ENCODE measurements at places on chromosomes 2 and 18. TPM values are rescaled to one million over a fixed set of nuclear protein-coding genes. Genes with fewer than 3 reads are reported as not detected.

CPO gene
- total RNA-seq: not detected

ANKRD36C gene
- 94.5 TPM for total RNA-seq

DSG1 gene
- not detected for total RNA-seq

SAG gene
- not detected for total RNA-seq

GPR39 gene
- 12.7 TPM for total RNA-seq

CYRIA gene
- total RNA-seq: 5.6 TPM

ARL4C gene
- total RNA-seq: 33.7 TPM

ACMSD gene
- total RNA-seq: not detected

DNAJC5G gene
- not detected for total RNA-seq

ACTG2 gene
- total RNA-seq: 2.4 TPM

ABHD1 gene
- total RNA-seq: 0.09 TPM

CNRIP1 gene
- total RNA-seq: 46.9 TPM

NPAS2 gene
- total RNA-seq: 5.4 TPM

EVX2 gene
- total RNA-seq: not detected

CYP26B1 gene
- 2.5 TPM for total RNA-seq

LYPD1 gene
- 0.74 TPM for total RNA-seq

PID1 gene
- 13.0 TPM for total RNA-seq

CERKL gene
- total RNA-seq: not detected

INHBB gene
- total RNA-seq: not detected

IKZF2 gene
- 11.3 TPM for total RNA-seq

KCNF1 gene
- not detected for total RNA-seq

TUBA4B gene
- total RNA-seq: not detected

FAM124B gene
- total RNA-seq: 1.2 TPM

WDR54 gene
- total RNA-seq: 16.9 TPM

TCF23 gene
- total RNA-seq: not detected

UGT1A5 gene
- total RNA-seq: not detected

PAIP2B gene
- 1.6 TPM for total RNA-seq

TGFA gene
- not detected for total RNA-seq

PSMD1 gene
- total RNA-seq: 146 TPM

SIX3 gene
- total RNA-seq: not detected

RIT2 gene
- total RNA-seq: not detected

DPP4 gene
- 203 TPM for total RNA-seq

ACKR3 gene
- 2.0 TPM for total RNA-seq

GPBAR1 gene
- not detected for total RNA-seq

CCDC121 gene
- 7.0 TPM for total RNA-seq

PLB1 gene
- total RNA-seq: 2.7 TPM

CCDC68 gene
- total RNA-seq: 7.4 TPM

PRKAG3 gene
- total RNA-seq: 0.41 TPM

TPRKB gene
- total RNA-seq: 54.8 TPM

MALL gene
- total RNA-seq: 442 TPM

SEH1L gene
- 52.2 TPM for total RNA-seq

CREG2 gene
- total RNA-seq: 0.25 TPM

RGPD3 gene
- 0.45 TPM for total RNA-seq

GRHL1 gene
- total RNA-seq: 1.3 TPM

SLC14A1 gene
- 5.6 TPM for total RNA-seq

IHH gene
- total RNA-seq: not detected

MDH1B gene
- 0.81 TPM for total RNA-seq

Measured in fibroblast of the aortic adventitia (primary cell).